ENCODE measurements at places on chromosomes 5 and 9.

DNA sequence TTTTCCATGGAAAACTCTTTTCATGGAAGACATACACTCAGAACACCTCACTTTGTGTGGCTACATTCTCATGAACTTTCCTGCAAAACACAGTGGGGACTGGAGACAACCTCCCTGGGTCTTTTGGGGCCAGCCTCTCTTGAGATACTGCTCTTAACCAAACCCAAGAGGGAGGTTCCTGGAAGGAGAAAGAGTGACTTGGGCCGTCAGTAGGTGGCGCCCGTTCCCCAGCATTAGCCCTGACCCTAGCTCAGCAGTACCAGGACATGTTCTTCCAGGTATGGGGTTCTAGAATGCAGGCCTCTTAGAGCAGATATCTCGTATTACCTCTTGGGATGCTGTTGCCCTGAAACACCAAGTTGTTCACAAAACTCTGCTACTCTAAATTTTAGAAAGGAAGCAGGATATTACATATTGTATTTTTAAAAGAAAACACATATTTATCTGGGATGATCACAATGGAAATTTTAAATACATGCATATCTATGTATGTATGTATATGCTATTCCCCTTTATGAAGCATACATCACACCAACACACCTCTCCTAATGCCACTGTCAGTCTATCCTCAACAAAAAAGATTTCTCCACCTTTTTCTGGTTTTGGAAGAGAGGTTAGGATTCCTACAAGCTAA lies 15.8 kb upstream of the GLIS3 start:
- DNase-seq: peak; percentile 87

DNA sequence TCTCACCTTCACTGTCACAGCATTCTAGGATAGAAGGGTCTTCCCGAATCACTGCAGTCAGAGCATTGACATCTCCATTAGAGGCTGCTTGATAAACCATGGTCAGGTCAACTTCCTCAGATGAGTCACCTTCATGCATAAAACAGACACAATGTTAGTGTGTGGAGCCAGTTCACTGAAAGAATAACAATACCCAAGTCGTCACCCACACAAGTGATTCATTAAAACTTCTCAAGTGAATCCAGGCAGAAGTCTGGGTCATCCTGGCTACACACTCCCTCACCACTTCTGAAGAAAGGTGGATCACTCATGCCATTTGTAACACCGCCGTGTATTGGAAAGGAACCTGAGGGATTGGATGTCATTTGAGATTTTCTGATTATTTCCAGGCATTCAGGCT lies 49.6 kb downstream of the ANKRD55 start:
- no peak for DNase-seq

DNA sequence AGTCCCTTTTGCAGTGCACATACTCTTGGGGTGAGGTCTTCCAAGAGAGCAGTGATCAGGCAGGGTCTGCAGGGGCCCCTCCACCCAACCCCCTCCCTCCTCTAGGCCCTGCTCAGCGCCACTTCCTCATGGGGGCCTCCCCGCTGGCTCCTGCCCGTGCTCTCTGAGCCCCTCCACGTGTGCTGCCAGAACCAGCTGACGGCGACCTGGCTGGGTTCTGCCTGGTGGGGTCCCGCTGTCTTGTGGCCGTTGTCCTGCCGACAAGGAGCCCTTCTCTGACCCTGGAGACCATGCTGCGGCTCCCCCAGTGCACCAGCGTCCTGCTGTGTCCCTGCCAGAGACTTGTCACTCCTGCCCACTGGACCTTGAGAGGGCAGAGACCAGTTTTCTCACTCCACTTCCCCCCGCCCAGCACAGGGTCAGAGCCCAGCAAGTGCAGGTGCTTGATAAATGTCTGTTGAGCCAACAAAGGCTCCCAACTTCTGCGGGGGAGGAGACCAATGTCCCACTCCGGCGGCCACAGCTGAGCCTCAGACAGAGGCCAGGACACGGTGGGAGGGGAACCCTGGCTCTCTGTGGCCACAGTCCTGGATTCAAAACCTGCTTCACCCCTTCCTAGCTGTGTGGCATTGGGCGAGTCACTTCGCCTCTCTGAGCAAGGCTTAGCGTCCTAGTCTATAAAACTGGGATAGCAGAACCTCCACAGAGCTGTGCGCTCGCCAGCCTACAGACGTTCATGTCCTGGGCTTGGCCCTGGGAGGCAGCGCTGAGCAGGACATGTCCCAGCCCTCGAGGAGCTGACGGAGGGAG lies 24.8 kb downstream of the SARDH start:
- peak; percentile 35 for DNase-seq

- DNase-seq: no peak
These were observed 14.7 kb downstream of the CENPK start for GRCh38 chr5:65548281-65548680.

- no peak for DNase-seq
These were observed 1132.6 kb downstream of the MAT2B start for GRCh38 chr5:164637931-164638521.

All from Right ventricle myocardium superior (tissue), 1 donor.